Urinary bladder (tissue), 4 donors: ENCODE measurements at places on chromosomes 6 and 20.

DNA sequence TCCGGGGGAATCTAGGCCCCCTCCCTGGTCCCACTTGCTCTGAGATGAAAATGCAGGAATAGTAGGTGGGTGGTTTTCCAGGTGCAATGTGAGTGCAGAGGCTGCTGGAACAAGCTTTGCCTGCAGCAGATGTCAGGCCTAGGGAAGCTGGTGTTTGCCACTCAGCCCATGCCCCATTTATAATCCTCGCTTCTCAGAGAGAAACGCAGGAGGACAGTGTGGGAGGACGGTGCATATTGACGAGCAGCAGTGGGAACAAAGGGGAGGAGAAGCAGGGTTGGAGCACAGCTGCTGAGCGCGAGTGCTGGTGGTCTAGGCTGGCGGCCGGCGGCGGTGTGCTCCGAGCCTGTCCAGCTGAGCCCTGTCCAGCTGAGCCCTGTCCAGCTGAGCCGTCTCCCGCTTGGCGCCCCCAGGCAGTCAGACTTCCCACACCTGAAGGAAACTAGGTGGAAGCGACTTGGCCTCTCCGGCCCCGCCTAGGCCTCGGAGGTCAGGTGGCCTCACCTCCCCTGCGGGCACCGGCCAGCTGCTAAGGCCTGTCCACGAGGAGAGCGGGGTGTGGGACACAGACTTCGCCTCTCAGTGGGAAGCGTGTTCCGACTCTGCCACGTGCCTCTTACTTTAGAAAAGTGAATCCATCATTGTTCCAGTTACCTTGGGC, 49.7 kb upstream of the FRMD1 start:
- DNase-seq, result no peak

GRCh38 chr20:52731093-52731492, 241.1 kb upstream of the TSHZ2 start:
- DNase-seq, result no peak

GRCh38 chr6:132133736-132134445, 182.7 kb upstream of the CCN2 start:
- no peak for DNase-seq

DNA sequence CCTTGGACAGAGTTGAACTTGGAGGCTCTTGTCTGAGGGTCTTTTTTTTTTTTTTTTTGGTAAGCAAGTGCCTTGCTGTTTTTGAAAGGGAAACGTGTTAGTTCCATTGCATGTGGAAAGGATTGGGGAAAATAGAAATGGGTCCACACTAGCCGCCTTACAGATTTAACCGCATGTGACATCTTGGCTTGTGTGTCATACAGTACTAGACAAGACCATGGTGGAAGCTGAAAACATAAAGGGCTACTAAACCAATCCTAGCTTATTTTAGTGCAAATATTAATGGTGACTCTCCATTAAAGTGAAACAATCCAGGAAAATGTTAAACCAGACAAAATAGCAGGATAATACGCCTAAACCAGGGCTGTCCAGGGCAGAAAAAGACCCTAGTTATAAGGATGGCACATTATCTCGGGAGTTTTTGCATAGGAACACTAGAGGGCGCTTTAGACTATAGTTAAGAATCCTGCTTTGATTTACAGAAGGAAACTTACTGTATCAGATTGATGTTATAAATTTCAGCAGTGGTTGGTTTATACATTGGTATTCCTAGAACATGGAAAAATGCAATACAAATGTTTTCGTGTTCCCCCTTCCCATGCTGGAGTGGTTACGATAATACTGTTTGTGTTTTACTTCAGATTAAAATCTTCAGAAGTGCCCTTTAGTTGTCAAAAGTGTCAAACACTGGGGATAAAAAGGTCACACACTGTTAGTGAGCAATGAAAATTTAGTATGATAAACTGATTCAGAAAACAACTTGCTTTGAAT, 59.8 kb upstream of the DEK start:
- no peak for DNase-seq

- no peak for DNase-seq
Measured at GRCh38 chr6:128558924-128559323, 38.5 kb upstream of the PTPRK start.

- DNase-seq, result no peak
Measured at GRCh38 chr20:46809706-46810360, 84.8 kb upstream of the EYA2 start.

DNA sequence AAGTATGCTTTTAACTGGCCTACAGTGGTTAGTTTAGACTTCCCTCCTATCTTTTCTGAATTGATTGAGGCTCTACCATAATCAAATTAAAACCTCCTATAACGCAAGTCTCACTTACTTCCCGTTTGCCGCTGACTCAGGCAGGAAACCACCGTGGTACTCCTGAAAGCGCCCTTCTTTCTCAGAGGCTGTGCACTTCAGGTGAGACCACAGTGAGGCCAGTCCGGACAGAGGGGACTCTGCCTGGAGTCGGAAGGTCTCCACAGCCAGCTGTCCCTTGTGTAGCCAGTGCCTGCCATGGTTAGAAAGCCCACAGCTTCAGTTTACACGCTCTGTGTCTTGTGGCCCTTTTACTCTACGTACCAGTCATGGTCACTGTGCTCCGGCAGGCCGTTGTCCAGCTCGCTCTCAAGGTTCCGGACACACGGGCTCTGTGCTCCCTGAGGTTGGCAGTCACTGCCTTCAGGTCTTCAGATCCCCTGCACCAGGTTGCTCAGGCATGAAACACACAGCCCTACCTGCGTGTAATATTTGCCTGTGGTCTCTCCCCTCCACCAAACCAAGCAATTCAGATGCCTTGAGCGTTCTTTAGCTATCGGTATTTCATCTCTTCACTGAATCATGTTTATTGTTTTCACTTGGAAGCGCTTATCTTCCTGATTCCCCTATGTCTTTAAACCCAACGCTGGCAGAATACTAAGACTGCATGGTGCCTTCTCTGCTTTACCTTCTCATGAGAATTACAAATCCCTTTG, 178.8 kb downstream of the SMOC2 start:
- no peak for DNase-seq

DNA sequence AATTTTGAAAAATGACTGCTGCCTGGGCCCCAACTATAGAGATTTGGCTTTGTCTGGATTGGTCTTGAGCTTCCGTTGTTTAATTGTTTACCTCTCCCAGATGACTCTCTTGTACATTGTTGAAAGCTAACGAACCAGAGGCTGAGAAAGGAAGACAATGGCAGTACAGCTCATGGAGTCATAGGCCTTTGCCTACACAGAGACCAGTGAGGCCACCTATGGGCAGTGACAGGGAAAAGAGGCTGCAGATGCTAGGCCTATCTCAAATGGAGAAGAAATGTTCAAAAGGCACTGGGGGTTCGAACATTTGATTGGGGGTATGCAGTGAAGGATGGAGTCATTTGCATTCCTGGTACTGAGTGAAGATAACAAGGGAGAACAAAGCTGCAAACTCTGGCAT, 29.1 kb downstream of the OPN5 start:
- no peak for DNase-seq

GRCh38 chr20:60283281-60283680, 325.1 kb downstream of the CDH26 start:
- DNase-seq, result no peak

- no peak for DNase-seq
Measured at GRCh38 chr6:29653452-29654038, 3.3 kb upstream of the MOG start.

GRCh38 chr6:27720607-27721580, 191.3 kb downstream of the OR2B2 start:
- no peak for DNase-seq

- DNase-seq, result no peak
Measured at GRCh38 chr20:36808317-36809257, 35.0 kb upstream of the DSN1 start.

- no peak for DNase-seq
Measured at GRCh38 chr6:122647765-122648164, 37.6 kb downstream of the PKIB start.

GRCh38 chr6:74997646-74998045, 208.2 kb downstream of the COL12A1 start:
- no peak for DNase-seq
